Cerebellar cortex (tissue), 1 donor: ENCODE measurements at places on chromosomes 5 and 9.
A peak's percentile ranks its signal among the peaks of the same experiment; 100 is the strongest.

GRCh38 chr9:118029425-118029824 lies 325.2 kb downstream of the TLR4 start:
- no peak for DNase-seq

DNA sequence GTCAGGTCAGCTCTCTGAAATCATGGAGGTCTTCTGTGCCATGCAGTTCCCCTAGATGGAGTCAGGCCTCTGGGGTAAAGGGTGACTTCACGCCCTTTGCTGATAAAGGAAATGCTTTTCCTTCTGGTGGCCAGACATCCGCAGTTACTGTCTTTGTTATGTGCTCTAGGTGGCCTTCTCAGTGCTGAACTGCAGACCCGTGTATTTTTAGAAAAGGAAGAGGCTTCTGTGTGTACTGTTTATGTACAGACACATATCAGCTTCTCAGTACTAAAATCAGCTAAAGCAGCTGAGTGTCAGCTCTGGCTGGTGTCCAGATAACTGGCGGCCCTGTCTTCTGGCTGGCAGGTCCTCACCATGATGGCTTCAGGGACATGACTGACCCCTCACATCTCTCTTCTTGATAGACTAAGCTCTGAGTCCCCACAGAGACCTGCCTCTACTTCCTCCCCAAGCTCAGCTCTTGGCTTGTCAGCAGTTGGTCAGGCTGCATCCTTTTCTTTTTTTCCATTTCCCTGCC lies 75.3 kb downstream of the ARHGAP26 start:
- DNase-seq = peak; percentile 50

- no peak for DNase-seq
These were observed 3.6 kb upstream of the SNAPC4 start for GRCh38 chr9:136403538-136403914.

- DNase-seq = no peak
These were observed 62.0 kb downstream of the ANKH start for GRCh38 chr5:14809369-14810155.

- DNase-seq = no peak
These were observed 664.0 kb downstream of the NR2F1-AS1 start for GRCh38 chr5:92917044-92917443.

- no peak for DNase-seq
These were observed 66.0 kb upstream of the TAF1L start for GRCh38 chr9:32701321-32702022.

DNA sequence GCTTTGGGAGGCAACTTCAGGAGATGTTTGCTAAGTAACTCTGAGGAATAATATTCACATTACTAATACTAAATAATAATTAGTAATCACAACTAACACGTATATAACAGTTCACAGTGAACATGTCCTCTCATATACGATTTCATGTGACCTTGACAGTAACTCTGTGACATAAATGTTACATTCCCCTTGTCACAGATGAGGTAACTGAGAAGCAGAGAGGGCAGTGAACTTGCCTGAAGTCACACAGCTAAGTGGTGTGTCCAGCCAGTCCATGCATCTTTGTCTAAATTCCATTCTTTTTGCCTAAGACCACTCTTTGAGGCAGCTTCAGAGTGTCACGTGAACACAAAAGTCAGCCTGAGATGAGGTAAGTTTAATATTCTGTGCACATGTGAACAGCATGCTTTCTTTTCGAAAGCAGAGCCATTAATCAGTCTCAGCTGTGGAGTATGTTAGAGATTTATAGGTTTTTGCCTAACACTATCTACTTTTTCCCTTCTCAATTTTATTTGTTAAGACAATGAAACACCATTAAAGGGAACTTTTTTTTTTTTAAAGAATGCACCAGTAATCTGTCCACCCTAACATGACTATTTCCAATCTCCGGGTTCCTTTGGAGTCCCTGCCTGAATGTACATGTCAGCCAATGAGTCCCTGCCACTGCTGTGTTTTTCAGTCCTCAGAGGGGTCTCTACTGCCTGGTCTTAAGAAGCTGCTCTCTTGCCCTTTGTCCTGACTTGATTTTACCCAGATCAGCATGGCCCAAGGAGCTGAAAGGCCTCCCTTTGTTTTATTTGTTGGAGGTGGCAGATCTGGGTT lies 43.5 kb downstream of the SH3PXD2B start:
- no peak for DNase-seq

- no peak for DNase-seq
These were observed 32.6 kb upstream of the SPTLC1 start for GRCh38 chr9:92147852-92148180.

- no peak for DNase-seq
These were observed 97.5 kb downstream of the PHF2 start for GRCh38 chr9:93673839-93674334.

GRCh38 chr5:178143901-178144300 lies 9.8 kb downstream of the NHP2 start:
- no peak for DNase-seq

GRCh38 chr5:148615644-148616275 lies 38.6 kb downstream of the HTR4 start:
- DNase-seq = no peak

DNA sequence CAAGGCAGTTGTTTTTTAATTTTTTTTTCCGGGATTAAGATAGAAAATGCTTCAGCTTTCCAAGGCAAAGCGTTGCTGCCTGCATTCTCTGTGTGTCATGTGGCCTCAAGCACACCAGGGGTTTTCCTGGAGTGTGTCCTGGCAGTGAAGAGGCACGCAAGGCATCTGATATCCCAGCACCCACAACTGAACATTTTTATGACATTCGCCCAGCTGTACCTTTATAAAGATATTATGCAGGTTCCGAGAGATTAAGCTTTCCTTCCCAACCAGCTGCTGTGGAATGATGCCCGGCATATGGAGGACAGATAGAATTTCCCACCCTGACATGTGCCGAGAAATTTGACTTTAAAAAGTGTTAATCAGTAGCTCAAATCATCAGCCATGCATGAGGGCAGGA lies 205.6 kb downstream of the GADD45G start:
- no peak for DNase-seq

DNA sequence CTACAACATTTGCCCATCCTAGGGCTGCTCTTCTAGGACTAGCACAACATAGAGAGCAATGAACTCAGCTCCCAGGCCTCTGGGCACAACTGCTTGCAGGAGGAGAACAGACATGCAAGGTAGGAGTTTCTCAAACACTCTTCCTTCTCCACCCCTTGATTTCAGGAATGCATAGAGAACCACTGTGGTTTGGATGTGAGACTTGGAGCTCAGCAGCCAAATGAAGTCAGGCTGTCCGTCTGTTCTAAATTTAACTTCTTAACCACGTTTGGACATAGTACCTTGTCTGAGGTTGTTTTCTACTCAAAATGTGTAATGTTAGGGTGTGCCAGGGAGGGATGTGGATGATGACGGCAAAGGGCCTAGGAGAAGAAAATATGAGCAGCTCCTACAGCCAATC lies 515.1 kb upstream of the TNC start:
- DNase-seq = no peak

- DNase-seq = no peak
These were observed 107.4 kb downstream of the MCTP1 start for GRCh38 chr5:95177456-95177855.

DNA sequence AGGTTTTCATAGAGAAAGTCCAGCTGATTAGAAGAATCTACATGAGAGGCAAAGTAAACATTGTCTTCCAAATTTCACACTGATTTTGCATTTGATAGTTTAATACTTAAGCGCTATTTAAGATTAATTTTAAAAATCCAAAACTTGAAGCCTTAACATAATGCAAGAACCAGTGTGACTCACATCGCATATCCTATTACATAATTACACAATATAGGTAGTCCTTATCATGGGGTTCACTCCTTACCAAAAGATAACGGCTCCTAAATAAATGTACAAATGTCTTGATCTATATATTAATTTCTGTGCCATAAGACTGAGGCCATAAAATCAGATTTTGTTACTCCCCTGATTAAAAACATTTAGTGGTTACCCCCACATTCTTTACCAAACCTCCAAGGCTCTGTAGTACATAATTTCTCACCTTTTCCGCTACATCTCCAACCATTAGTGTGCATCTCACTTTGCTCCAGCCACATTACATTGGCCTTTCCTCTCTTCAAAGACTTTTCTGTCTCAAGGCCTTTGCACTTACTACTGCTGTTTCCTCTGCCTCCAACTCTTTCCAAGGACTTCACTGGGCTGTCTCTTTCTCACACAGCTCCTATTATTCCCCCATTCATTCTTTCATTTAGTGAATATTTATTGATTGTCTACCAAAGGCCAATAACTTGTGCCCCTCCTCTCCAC lies 1.0 kb downstream of the RIOK2 start:
- no peak for DNase-seq

DNA sequence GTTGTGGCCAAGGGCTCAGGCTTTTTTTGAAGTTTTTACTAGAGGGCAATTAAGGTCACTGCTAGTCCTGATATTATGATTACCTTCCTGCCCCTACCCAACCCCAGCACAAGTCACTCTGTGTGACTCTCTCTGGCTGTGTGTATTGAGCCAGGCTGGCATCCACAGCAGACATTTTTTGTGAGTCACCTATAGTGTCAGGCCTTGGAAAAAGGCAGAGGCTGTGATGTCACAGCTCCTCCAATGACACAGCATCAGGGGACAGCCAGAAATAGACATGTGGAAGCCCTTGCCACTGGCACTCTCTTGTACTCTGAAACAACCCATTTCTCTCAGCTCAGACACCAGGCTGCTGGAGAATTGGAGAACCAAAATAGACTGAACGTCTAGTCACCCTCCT lies 145.4 kb downstream of the NMUR2 start:
- DNase-seq = no peak

GRCh38 chr9:89874351-89875321 lies 269.8 kb downstream of the GADD45G start:
- DNase-seq = no peak

- DNase-seq = no peak
These were observed 167.4 kb upstream of the KIF2A start for GRCh38 chr5:62138607-62139006.
